Stimulated activated CD4-positive, alpha-beta T cell treated with anti-CD3 and anti-CD28 coated beads, Interleukin-1b, Interleukin-23, amount 100 ng/mL, for 1 hour (primary cell): ENCODE measurements at places on chromosomes 2 and 18.

DNA sequence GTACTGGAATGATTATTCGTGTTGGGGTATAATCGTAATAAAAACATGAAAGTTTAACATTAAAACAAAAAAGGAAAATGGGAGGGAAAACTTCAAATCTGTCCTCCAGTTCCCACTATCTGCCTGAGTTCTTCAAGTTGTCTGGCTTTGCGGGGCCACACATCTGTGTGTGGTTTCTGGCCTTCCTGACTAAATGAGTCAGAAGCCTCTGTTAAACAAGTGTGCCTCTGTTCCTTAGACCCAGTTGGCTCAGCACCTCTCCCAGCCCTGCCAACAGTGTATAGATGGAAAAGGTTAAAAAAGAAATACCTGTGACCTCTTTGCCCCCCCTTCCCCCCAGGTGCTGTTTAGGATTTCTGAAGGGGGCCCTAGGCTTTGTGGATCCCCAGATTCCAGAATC, 30.2 kb downstream of the XDH start:
- DNase-seq = no peak

DNA sequence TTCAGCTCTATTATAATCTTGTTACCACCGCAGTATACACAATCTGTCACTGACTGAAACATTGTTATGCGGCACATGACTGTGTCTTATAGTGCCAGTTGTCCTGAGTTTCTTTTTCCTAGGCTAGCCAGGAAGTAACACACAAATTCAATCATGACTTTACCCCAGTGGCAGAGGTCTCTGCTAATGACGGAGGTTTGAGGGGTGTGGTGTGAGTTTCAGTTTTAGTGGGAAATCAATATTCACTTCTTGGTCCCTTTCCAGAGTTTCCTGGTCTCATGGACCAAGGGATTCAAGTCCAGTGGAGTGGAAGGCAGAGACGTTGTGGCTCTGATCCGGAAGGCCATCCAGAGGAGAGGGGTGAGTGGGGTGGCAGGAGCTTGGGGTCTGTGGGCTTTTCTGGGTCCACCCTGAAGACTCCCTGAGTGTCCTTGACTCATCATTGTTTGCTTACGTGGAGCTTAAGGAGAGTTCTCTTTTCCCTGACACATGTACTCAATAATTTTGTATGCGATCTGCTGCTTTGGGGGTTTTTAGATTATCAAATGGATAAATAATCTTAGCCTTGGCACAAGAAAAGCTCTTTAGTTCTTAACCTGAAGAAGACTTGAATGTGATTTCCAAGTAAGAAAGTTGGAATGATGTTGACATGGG, 39.2 kb downstream of the HK2 start:
- DNase-seq = no peak

- DNase-seq = no peak
Observed at GRCh38 chr2:98477036-98477435, 32.4 kb downstream of the INPP4A start.

GRCh38 chr2:74755386-74755785, 78.5 kb upstream of the HK2 start:
- no peak for DNase-seq

- no peak for DNase-seq
Observed at GRCh38 chr18:23805898-23806297, 116.6 kb downstream of the LAMA3 start.

GRCh38 chr2:27231921-27232320, 14.8 kb downstream of the CAD start:
- no peak for DNase-seq

DNA sequence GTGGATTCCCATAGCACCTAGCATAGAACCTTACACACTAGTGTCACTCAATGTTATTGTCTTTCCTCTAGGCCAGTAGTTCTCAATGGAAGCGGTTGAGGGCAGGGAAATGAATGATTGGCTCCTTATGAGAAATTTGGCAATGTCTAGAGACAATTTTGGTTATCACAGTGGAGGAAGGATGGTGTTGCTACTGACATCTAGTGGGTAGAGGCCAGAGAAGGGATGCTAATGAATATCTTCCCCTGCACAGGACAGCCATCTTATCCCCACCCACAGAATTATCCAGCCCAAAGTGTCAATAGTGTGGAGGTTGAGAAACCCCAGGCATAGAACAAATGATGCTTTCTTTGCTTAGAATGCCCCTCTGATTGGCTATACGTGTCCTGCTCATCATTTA, 15.8 kb downstream of the C18orf63 start:
- no peak for DNase-seq

DNA sequence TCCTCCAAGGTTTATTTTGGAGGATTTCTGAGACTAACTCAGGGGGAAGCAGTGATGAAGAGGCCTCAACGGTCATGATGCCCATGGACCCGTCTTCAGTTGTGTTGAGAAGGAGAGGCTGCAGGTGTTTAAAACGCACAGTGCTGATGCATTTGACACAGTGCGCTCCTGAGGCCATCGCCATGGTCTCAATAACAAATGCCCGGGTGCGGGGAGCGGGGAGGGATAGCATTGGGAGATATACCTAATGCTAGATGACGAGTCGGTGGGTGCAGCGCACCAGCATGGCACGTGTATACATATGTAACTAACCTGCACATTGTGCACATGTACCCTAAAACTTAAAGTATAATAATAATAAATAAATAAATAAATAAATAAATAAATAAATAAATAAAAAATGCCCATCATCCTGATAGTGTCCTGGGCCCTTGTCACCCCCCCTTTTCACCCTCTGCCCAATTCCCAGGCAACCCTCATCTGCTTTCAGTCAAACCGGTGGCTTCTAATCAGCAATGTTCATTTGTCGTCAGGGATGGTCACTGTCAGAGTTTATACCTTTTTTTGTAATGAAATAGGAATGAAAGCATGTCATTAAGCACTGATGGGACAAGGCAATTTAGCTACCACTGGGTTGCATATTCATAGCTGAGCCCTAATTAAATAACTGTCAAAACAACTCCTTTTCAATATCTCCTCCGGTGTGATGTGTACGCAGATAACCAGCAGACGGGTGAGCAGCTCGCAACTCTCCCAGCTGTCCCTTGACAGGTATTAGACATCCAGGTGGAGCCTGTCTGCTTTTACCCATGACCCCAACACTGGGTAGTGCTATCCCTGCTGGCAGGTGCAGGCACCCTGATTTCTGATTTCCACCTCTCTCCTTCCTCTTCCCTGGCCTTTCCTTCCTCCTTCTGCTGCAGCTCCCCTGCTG, 95.9 kb downstream of the KCNF1 start:
- DNase-seq = no peak

GRCh38 chr2:56580242-56580641, 396.5 kb downstream of the CCDC85A start:
- DNase-seq = no peak

DNA sequence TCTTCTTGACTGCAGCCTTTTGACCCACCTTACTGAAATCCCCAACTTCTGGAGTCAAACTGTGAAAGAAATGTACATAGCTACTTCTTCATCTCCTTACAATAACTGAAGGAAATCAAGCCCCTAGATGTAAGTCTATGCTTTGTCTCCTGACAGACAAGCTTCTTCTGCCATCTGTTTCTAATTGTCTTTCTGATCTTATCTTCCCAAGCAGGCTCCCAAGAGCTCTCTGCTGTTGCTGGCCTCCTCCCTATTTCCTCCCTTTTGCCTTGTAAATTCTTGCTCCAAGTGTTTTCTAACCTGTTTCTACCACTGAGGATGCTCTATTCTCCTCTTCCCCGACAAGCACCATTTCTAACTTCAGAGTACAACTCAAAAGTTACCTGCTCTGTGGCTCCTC, 77.4 kb upstream of the OSR1 start:
- no peak for DNase-seq

- no peak for DNase-seq
Observed at GRCh38 chr2:219213026-219213415, 5.7 kb downstream of the ABCB6 start.

DNA sequence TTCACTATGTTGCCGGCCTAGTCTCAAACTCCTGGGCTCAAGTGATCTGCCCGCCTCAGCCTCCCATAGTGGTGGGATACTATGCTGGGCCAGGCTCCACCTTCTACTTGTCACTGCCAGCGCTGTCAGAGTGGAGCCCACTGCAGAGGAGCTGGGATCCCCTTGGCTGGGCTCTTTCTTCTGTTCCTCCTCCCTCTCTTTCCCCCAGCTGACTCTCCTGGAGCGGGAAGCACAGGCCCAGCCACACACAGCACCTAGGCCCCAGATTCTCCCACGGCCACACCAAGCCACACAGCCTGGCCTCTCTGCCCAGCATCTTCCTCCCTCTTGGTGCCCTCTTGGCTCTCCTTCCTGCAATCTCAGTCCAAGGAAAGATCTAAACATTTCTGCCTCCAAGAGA, 3.7 kb upstream of the GAREM2 start:
- DNase-seq = no peak

- no peak for DNase-seq
Observed at GRCh38 chr2:215052810-215053209, 85.6 kb downstream of the ABCA12 start.

- DNase-seq = no peak
Observed at GRCh38 chr2:88865801-88866371, 174.4 kb downstream of the RPIA start.

GRCh38 chr2:166891727-166892126, 3.4 kb downstream of the XIRP2 start:
- DNase-seq = no peak

GRCh38 chr2:208406474-208407451, at the start of gene PTH2R:
PTH2R (plus strand) TSS chr2:208406792; CDS start chr2:208407044, 252 bp downstream.
- no peak for DNase-seq

- DNase-seq = no peak
Observed at GRCh38 chr2:67996772-67997527, 65.9 kb downstream of the C1D start.

DNA sequence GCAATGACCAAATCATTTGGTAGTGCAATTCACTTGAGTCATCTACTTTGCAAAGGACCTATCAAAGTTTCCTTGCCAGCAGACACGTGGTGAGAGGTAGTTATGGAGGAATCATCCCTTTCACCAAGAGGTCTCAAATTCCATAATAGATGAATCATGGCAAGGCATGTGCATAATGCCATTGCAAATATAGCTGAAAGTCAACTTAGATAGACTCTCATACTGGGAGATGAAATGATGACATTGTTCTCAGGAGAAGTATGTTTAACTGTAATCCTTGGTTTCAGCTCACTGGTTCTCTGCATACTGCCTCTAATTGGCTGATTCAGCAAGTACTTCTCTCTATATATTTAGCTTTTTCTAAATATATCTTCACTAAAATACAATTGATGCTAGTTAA, 57.2 kb downstream of the CALCRL start:
- DNase-seq = no peak

DNA sequence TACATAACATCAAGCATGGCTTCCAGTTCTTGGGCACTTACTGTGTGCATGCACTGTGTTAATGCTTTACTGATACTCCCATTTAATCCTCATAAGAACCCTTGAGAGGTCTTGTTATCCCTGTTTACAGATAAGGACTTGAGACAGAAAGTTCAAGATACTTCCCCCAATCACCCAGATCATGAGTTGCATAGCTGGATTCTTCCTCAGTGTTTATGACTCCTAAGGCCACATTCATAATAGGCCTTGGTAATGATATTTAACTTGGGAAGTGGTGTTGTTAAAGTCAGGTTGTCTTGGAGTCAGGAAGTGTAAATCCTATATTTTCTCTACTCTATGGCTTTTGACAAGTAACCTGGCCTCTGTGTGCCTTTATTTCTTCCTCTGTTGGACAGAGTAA, 22.7 kb downstream of the NOSTRIN start:
- DNase-seq = no peak

DNA sequence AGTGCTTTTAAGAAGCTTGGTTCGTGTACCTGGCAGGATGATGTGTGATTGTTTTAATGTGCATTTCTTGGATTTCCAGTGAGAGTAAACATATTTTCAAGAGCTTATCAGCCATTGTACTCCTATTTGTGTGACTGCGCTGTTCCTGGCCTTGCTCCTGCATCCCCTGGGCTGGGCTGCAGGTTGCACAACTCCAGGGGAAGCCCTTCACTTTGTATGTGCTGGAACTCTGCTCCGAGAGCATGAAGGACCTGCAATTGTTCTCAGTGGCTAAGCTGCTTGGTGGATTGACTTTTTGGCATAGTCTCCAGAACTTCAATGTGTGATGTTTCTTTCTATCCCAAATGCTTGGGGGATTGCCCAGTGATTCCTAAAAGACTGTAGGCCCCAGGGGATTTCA, 18.8 kb downstream of the ATP6V1C2 start:
- DNase-seq = no peak

GRCh38 chr2:77009307-77009706, 512.9 kb downstream of the LRRTM4 start:
- no peak for DNase-seq

DNA sequence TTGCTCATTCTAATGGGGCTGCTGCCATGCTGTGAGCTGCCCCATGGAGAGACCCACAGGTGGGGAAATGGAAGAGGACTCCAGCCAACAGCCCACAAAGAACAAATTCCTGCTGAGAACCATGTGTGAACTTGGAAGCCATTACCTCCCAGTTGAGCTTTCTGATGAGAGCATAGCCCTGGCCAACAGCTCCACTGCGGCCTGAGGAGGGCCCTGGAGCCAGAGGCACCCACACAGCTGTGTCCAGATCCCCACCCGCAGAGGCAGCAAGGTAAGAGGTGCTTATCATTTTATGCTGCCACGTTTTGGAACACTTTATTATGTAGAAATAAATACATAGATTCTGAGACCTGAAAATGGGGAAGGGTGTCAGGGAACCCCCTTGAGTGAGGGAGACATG, 44.2 kb upstream of the OTOS start:
- DNase-seq = no peak

- DNase-seq = no peak
Observed at GRCh38 chr2:195160963-195161362, 496.1 kb upstream of the SLC39A10 start.
